ENCODE measurements at places on chromosomes 7 and 10.

GRCh38 chr7:93890464-93891068 lies at the start of gene TFPI2:
TSS of gene TFPI2 (minus strand) at chr7:93890753. CDS start at chr7:93890678, 75 bp downstream.
- DNase-seq = no peak

GRCh38 chr10:15879058-15879457 lies 18.8 kb upstream of the MINDY3 start:
- DNase-seq = no peak

DNA sequence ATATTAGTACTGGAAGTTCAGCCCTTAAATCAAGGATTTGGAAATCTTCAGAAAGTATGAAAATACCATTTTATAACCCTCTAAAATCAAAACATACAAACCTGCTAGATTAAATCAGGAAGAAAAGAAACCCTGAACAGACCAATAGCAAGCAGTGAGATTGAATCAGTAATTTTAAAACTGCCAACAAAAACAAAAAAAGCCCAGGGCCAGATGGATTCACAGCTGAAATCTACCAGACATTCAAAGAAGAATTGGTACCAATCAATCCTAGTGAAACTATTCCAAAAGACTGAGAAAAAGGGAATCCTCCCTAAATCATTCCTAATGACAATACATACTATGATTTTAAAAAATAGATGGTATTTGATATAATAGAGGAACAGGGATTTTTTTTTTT lies 70.1 kb downstream of the MCU start:
- no peak for DNase-seq

- DNase-seq = no peak
These were observed 2.2 kb downstream of the PVRIG start for GRCh38 chr7:100221767-100222444.

DNA sequence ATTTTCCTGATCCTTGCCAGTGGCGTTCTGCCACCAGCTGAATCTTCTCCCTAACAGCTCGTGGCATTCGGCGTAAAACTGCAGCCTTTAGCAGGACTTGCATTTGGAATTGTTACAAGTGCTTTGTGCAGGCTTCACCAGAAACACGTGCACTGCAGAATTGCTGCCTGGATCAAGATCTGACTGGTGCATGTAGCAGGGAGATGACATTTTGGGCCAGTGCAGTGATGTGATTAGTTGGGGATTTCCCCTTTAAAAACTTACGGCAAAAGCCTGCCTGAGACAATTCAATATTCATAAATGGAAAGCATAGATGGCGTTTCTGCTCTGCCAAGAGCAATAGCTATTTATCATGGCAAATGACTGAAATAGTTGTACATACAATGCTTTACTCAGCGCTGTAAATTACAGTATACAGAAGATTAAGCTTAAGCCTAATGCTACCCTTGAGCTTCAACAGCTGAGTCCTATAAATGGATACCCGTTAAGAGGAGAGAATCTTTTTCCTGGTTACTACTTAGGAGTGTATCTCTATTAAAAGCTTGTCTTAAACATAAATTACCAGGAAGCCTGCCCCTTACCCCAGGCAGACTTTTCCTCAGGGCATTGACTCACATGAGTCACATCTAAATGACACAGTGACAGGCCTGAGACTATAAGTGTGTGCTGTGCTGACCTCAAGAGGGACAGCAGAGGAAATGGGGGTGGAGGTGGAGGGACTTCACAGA lies 106.3 kb downstream of the ATXN7L1 start:
- no peak for DNase-seq

- DNase-seq = no peak
These were observed 41.4 kb downstream of the VAX1 start for GRCh38 chr10:117096599-117097201.

DNA sequence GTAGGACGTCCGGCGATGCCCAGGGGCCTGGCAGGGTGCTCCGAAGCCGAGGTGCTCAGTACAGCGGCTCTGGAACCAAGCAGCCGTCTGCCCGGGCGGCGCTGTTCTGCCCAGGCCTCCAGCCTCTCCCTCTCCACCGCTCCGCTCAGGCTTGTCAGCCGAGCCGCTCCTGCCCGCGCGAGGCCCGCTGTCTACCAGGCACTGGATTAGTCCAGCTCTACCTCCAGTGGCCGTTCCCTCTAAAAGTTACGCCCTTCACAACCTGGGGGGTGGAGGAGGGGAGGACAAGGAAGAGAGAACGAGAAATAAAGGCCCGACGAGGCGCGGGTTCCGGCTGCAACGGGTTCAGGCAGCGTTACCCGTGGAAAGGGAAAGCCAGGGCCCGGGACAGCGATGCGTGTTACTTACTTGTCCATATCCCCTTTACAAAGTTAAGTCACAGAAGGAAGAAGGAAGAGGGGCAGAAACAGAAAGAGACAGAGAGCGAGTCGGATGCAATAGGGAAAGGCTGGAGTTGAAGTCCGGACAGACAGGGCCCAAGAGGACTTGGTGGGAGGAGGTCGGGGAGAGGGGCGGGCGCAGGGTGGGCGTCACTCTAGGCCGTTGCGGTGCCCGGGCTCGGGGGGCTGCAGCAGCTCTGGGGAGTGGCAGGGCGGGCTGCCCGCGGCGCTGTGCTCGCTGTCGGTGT lies 2.8 kb downstream of the SP8 start:
- DNase-seq = no peak

- no peak for DNase-seq
These were observed 178.5 kb downstream of the GNAI1 start for GRCh38 chr7:80313067-80313626.

All from AG04449 (cell line).